CD4-positive, alpha-beta T cell treated with Interleukin-2 at 100 ng/mL for 4 hours (primary cell): ENCODE measurements at places on chromosomes 4 and X.

DNA sequence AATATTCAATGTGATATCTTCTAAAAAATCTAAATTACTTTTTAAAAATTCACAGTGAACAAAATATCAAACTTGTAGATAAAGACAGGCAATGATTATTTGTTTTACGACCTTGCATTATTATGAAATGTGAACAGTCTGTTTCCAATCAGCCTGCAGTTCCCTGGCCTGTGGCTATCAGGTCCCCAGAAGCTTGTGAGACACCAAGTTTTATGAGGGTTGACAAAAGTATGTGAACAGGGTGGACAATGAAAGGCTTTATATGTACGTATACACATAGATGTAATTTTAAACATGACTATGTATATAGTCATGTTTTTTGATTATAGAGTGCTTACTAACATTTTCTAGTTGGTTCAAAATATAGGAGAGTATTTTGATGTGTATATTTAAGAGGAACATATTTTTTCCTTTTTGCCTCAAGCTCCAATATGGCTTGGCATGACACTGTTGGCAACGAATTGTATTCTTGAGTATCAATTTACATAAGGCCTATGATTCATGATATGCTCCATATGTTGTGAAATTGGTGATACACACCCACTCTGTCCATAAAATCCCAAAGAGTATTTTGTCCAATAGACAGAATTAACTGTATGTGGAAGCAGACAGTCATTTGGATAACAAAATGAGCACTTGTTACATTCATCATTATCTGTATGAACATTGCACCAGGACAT, 55.7 kb downstream of the BTC start:
- DNase-seq, result no peak

GRCh38 chrX:84186603-84187532, 1.1 kb downstream of the RPS6KA6 start:
- DNase-seq, result no peak

GRCh38 chrX:2266445-2267349, 234.1 kb downstream of the DHRSX start:
- DNase-seq, result no peak

- DNase-seq, result no peak
Measured at GRCh38 chrX:13711141-13711540, 22.2 kb downstream of the RAB9A start.

DNA sequence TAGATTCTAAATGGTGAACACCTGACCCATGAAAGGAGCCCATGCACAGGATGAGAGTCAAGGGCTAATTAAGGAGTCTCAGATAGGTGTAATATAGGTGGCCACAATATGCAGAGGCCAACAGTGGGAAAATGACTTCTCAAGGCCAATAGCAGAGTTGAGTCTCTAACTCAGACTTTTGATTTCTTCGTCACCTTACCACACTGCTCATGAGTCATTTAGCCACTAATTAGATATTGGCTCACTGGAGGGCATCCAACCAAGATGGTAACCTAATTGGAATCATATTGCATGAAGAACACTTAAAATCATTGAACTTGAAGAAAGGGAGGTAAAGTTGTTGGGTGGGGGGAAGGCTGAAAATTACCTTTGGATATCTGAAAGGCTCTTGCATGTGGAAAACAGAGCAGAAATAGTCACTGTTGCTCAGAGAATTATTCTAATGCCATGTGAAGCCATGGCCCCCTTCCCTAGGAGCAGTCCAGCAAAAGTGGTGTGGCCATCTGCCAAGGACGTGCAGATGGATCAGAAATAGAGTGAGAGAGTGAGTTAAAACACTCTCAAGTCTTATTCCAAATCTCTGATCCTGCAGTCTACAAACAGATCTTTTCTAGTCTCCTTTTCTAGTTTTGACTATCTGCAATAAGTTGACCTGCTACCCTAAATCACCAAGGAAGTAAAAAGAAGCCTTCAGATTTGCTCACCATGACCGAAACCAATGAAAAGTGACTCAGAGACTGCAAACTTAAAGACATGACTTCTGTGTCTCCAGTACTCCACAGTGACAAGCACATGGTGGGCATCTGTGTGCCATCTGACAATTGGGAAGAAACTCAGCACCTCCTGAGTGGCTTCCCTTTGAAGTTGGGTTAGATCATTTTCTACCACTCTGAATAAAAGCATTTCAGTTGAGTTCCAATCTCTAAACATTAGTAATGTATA, 93.9 kb upstream of the C1QTNF7 start:
- DNase-seq, result no peak

DNA sequence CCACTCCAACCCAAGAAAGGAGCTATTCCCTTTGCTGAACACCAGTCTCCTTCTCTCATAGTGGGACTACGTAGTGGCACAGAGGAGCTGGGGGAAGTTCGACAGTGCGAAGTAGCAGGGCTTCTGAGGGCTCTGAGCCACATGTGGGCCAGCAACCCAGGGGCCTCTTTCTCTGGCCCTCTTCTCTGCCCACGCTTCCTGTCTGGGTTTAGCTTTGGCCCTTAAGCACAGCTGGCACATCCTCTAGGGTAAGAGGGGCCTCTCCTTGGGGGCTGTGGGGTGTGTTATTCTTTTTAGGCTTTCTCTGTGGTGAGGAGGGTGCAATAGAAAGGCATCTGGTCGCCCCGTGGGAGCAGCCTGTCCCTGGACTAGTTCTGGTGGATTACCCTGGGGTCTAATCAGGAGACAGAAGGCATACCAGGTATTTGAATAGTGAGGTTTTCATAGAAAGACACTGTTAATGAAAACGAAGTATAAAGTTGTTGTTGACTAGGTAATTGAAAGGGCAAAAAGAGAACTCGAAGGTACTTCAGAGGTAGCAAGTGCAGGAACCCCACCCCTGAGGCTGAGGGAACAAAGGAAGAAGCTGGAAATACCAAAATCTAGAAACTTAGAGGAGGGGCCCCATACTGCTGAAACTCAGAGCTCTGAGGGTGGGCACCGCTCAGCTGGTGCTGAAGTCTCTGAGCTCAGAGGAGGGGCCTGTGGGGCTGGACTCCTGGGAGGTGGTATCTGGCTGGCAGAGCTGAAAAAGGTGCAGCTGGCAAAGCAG, 151.9 kb upstream of the RPS6KA3 start:
- no peak for DNase-seq

GRCh38 chr4:108611365-108611764, 9.0 kb upstream of the RPL34 start:
- DNase-seq, result no peak
